ENCODE measurements at places on chromosomes 12 and 14.

GRCh38 chr12:132121283-132121682 lies 22.8 kb downstream of the DDX51 start:
- DNase-seq, result no peak

DNA sequence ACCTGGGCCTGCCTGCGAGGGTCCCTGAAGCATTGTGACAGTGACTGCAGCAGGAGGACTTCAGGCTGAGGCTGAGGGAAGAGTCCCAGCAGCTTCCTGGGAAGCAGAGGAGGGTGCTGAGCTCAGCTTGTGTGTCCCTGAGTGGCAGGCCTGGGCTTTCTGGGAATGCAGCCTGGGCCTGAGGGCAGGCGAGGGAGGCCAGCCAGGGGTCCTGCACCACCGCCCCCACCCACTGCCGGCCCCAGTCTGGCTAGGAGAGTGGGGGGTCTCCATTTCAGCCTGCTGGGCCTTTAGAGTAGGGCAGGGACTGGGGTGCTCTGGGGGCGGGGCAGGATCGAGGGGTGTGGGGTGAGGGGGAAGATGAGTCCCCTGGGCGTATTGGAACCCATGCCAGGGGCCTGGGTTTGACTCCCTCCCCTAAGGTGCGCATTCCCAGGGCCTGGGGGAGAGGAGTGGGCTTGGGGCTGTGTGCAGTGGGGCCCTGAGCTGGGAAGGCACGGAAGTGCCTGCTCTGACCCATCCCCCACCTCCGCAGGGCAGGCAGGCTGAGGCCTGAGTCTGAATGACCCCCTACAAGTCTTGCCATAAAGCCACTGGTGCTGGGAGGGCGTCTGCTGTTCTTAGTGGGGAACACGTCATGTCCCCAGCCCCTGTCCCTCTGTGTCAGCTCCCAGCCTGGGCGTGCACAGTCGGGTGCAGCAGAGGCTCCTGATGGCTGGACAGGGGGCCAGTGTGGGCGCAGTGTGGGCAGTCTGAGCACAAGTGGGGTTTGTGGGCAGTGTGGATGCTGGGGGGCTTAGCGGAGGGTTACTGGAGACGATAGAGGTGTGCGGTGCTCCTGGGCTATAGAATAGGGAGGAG lies 46.4 kb downstream of the KRT80 start:
- DNase-seq, result no peak

DNA sequence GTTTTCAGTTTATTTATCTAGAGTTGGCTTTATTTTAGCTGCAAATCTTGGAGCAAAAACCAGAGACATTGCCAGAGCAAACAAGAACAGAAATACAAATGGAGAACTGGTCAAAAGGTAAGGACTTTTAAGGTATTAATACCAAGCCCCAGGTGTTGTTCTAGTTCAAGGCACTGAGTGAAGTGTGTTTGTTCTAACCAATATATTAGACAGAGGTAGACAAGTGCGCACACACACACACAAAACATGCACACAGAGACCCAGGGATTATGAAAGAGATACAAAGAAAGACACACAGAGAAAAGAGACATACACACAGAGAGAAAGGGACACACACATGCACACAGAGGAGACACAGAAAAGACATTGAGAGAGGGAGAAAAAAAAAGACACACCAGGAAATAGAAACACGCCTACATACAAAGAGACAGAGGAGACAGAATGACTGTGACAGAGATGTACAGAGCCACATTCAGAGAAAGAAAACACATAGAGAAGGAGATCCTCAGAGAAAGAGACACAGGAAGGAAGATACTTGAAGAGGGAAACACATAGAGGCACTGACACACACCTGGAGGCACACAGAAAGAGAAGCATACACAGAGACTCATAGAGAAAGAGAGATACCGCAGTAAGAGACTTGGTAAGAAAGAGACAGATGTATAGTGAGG lies 50.2 kb downstream of the MIPOL1 start:
- no peak for DNase-seq

- no peak for DNase-seq
Measured at GRCh38 chr14:24774187-24774915, 140.4 kb upstream of the GZMB start.

DNA sequence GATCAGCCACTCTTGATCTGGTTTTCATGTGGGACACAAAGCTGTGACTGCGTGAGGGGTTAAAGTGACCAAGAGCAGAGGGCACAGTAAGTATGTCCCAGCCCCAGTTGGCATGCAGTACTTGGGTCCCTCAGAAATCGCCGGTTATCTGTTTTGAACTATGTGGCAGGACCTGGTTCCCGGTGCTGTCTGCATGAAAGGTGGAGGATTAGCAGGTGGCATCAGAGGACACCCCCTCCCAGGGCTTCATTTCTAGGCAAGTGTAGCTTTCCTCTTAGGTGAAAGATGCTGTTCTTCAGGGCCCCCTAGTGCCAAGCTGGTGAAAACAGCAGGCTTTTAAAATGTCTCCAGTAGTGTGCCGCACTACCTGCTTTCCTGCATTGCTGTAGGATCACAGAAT lies 57.1 kb downstream of the ATG14 start:
- peak; percentile 56 for DNase-seq

DNA sequence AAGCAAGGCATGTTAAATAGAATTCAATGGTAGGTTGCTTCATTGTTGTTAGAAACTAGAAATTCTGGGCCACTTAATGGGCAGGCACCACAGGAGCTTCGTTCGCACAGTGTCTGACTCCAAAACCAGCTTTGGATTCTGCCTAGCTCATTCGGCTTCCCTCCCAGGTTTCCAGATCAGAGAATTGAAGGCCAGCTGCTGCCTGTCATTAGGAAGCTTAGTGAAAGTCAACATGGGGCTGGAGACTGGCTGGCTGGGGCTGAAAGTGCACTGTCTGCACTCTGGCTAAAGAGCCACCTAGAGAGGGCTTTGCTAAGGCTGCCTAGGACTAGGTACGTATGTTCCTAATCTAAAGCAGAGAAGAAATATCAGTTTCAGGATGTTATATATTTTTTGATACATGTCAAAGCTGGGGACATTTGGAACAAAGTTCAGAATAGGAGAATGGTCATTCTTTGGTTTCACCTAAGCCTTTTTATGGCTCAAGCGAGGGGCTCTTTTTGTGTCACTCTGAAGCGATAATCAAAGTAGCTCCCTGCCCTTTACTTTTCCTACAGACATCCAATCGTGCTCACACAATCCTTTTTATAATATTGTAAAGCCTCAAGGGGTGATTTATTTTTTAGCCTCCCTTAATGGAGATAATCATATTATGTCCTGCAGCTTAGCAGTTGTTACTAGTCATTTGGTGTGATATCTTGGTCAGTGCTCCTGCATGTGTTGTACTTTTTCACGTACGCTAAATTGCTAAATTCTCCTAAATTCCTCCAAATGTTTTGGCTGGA lies 238.5 kb upstream of the NAV3 start:
- DNase-seq, result no peak

DNA sequence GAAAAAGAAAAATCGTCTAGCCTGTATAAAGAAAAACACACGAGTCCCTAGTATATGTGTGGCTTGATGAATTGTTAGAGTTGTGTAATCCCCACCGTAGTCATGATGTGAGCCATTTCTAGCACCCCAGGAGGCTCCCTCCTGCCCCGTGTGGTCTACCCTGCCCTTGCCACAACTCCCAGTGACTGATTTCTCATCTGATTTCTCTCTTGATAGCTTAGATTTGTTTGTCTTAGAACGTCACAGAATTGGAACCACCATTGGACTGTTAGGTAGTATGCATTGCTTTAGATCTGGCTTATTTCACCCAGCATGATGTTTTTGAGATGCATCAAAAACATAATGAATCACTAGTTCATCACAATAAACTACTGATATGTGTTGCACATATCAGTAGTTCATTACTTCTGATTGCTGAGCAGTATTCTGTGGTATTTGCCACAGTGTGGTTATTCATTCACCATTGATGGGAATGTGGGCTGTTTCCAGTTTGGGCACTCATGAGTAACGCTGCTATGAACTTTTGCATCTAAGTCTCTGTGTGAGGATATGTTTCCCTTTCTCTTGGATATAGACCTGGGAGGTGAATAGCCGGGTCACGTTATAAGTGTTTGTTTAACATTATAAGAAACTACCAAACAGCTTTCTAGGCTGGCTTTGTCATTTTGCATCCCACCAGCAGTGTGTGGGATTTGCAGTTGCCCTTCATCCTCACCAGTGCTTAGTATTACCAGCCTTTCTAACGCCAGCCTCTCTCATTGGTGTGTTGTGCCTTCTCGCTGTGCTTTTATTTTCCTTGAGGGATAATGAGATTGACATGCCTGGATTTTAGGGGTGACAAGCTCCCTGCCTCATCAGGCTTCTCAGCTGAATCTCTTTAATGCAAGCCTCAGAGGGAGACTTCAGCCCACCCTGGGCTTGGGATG lies 31.9 kb upstream of the NCOR2 start:
- DNase-seq, result peak; percentile 57

DNA sequence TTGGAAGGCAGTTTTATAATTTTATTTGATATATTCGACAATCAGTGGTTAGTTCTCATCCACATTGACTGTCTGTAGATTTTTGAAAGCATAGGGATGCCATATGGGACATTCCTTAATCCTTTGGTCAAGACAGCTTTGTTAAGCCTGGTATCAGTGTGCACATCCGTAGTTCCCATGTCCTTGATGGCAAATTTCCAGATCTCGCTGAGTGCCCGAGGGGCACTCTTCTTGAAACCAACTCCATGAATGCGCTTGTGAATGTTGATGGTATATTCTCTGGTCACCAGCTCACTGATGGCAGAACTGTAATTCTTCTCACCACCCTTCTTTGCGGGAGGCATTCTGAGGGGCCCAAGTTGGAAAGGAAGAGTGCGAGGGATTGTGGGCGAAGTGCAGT lies 6.1 kb upstream of the DENND5B start:
- no peak for DNase-seq

DNA sequence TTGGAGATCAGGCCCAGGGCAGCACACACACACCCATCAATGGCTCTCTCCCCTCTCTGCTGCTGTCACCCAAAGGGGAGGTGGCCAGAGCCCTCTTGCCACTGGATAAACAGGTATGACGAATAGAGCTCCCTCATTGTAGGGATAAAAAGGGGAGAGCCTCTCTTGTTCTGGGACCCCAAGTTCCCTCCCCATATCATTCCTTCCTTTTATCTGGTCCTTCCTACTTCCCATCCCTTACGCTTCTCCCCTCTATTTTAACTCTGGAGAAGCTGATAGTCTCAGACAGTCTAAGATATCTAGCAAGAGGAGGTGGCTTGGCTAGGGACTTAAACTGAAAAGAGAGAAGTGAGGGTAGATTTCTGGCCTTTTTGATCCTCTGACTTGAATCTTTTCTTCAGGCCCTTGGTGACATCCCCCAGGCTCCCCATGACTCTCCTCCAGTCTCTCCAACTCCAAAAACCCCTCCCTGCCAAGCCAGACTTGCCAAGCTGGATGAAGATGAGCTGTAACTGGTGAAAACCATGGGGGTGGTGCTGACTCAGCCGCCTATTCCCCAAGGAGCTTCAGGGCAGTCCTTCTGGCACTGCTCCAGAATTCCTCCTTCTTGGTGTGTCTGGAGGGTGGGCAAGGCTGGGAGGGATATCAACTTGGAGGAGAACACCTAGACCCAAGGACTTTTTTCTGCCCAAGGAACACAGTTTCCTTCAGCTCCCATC lies 5.3 kb downstream of the ARHGEF25 start:
- DNase-seq, result peak; percentile 23

- DNase-seq, result no peak
Measured at GRCh38 chr14:59728304-59728703, 142.3 kb downstream of the RTN1 start.

- DNase-seq, result no peak
Measured at GRCh38 chr12:126869644-126870043, 1397.3 kb upstream of the TMEM132C start.

GRCh38 chr12:3049611-3050249 lies 27.4 kb upstream of the TSPAN9 start:
- DNase-seq, result peak; percentile 80

DNA sequence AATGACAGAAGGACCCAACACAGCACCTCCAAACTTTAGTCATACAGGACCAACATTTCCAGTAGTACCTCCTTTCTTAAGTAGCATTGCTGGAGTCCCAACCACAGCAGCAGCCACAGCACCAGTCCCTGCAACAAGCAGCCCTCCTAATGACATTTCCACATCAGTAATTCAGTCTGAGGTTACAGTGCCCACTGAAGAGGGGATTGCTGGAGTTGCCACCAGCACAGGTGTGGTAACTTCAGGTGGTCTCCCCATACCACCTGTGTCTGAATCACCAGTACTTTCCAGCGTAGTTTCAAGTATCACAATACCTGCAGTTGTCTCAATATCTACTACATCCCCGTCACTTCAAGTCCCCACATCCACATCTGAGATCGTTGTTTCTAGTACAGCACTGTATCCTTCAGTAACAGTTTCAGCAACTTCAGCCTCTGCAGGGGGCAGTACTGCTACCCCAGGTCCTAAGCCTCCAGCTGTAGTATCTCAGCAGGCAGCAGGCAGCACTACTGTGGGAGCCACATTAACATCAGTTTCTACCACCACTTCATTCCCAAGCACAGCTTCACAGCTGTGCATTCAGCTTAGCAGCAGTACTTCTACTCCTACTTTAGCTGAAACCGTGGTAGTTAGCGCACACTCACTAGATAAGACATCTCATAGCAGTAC lies 64.6 kb downstream of the RAD52 start:
- DNase-seq, result no peak

DNA sequence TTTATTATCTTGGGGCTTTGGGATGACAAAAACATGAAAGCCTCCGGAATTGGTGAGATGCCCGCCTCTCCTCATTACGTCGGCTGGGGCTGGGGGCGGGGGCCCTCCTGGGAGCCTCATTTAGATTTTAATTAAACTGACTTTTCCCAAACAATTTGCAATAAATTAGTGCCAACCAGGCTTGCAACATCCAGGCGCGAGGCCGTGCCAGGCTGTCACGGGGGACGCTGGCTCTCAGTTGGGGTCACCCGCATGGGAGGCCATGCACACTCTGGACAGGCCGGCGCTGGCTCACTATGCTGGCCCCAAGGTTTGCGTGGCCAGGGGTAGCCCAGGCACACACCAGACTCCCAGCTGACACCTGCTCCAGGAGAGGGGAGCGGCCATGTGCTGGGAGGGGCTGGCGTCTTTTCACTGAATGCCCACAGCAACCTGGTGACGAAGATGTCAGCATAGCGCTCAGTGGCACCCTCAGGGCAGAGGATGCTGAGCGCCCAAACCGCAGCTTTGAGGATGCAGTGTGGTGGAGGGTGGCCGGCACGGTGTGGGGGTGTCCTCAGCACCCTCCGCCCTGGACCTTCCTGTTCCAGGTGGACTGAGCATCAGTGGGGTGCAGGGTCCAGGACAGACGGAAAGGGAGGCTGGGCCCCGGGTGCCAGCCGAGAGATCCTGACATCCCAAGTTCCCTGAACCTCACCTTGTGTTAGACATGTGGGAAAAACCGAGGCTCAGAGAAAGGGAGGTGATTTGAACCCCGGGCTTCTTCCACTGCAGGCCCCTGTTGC lies 190.8 kb upstream of the C14orf180 start:
- DNase-seq, result no peak

GRCh38 chr12:49920241-49920914 lies 16.7 kb upstream of the FAIM2 start:
- no peak for DNase-seq
